ENCODE measurements at places on chromosomes 13 and 19.

DNA sequence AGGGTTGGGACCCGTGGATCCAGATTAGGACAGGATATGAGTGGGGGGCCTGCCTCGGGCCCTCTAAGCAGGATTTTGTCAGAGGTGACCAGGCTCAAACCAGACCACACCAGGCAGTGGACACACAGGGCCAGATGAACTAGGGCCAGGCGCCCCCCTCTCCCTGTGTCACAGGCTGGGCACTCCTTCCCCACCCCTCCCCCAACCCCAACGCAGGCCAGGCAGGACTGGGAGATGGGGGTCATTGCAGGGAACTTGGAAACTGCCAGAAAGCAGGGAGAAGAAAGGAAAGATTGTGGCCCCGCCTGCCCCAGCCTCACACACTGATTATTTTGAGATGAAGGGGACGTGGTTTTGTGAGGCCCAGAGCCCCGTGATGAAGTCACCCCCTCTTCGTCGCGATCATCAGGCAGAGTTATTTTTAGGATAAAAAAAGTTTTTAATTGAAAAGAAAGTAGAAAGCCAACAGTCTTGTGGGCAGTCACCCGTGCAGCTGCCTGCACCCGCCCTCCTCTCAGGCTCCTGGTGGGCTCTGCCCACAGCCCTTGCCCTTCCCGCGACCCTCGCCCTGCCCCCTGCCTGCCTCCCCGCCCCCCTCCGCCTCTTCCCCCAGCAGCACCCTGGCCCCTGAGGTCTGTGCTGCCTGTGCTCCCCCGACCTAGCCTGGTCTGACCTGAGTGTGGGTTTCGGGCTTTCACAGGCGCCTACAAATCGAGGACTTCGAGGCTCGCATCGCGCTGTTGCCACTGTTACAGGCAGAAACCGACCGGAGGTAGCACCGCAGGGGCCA, 1.9 kb upstream of the YJEFN3 start:
- DNase-seq, result no peak

DNA sequence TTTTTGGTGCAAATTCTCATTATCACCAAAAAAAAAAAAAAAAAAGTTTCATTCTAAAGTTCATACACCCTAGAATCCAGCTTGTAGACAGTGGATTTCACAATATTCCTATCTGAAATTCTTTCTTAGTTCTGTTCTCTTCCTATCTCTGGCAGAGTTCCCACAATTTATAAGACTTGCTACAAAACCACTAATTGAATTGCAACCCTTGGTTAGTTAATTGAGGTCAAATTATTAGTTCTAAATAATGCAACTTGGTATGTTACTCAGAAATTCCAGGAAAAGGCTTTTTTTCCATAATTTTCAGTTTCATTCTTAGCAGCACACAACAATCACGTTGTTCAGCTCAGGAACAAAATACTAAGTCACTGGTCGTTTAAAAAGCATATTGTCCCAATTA, 58.5 kb downstream of the SPATA13 start:
- no peak for DNase-seq

GRCh38 chr19:48915757-48916156, 15.6 kb downstream of the NUCB1 start:
- DNase-seq, result no peak

DNA sequence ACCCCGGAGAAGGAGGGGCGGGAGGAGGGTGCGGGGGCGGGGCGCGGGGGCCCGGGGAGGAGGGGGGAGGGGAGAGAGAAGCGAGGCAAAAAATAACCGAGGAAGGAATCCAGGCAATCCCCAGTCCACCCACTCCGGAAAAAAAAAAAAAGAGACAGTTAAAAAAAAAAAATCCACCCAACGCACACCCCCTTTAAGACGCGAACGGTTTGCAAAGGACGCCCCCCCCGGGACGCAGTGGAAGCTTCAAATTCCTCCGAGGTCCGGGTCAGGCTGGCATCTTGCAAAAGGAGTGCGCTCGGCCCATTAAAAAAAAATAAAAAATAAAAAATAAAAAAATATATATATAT, at the start of gene CACNA1A:
Gene CACNA1A, minus strand, starts transcription at position 9 of the 350 bp plus-strand sequence. CDS start 255 bp downstream, outside the sequence.
- no peak for DNase-seq

- DNase-seq, result no peak
These were observed 37.8 kb downstream of the STOML3 start for GRCh38 chr13:38952827-38953226.

DNA sequence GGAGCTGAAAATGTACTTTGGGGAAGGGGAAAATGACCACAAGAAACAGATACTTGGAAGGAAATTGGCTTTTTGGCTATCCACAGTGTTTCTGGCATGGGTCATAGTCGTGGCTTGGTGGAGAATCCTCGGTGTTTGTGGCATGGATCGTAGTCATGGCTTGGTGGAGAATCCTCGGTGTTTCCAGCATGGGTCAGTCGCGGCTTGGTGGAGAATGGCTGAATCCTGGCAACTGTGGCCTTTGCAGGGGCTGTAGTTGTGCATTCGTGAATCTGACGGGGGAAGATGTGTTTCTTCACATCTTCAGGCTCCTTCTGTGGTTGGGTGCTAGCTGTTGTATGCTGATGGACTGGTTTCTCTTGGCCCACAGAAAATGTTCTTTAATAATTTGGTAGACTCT, 61.7 kb upstream of the MCF2L start:
- DNase-seq, result no peak

DNA sequence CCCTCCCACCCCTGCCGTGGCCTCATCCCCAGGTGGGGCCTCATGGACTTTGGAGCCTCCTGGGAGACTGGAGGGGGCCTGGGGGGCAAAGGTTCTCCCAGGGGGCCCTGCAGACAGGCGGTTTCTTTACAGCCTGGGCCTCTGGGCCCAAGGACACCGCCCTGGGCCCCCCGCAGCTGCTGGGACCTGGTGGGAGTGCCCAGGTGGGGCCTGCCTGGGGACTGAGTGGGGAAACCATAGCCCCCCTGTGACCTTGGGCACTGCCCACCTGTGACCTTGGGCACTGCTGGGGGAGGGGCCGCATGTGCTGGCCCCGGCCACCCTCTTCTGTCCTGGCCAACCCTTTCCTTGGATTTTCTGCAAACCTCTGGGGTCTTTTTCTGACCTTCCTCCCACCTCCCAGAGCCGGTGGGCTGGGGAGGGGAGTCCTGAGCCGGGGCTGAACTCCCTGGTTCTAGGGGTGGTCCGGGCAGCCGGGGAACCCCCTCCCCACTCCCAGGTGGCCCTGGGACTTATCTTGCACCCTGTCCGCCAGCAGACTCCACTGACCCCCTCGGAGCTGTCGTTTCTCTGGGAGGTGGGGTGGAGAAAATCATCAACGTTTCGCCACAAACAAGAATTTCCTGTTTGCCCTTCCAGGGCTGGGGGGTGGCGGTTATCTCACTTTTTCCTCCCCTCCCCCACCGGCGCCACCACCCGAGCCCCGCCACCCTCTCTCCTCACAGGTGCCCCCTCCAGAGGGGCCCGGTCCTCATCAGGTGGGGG, 27.0 kb downstream of the ARID3A start:
- no peak for DNase-seq

DNA sequence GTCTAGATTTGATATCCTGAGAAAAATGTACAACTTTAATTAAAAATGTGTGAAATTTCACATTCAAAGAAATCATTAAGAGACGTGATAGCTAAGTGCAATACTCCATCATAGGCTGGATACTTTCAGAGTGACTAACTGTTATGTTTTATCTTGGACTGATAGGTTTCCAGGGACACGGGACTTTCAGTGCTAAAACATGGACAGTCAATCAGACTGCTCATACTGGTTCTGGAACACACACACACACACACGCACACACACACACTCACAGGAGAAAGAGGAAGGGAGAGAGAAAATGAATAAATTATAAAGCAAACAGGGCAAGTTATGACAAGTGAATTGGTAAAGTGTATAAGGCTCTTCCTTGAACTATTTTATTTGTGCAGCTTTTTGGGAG, 955.9 kb downstream of the SLITRK5 start:
- no peak for DNase-seq

DNA sequence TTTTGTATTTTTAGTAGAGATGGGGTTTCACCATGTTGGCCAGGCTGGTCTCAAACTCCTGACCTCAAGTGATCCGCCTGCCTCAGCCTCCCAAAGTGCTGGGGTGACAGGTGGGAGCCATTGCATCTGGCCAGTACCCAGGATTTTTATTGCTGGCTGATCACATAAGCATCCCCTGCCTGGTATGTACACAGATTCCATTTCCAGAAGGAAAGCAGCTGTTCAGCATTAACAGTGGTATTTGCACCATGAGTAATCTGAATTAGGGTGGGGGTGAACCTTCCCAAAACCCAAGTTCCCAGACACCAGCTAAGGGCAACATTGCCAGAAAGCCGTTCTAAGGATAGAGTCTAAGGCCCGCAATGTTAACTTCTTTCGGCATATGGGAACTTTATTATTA, 7.3 kb downstream of the ZNF555 start:
- DNase-seq, result no peak

- DNase-seq, result no peak
These were observed 3.7 kb upstream of the CADM4 start for GRCh38 chr19:43643326-43643725.

GRCh38 chr13:28161370-28161769, 23.0 kb downstream of the PAN3 start:
- no peak for DNase-seq

DNA sequence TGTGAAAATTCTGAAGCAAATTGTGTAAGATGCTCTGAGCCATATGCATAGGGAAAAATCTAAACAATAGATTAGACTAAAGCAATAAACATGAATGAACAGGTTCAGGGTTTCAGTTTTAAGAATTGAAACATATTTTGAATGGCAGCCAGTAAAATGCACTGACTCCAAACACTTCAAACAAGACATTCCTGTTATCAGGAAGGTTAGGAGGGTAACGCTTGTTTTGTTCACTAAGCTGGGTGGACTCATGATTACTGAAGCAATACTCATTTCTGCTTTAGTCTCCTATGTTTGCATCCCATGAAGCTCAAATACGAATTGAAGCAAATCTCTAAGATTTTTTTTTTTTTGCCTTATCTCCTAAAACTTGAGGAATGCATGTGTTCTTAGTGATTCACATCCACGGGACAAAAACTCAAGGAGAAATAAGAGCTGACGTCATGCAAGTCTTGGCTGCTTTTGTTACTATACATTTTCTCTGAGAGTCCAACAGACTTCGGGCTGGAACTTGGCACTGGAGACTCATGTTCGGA, 29.1 kb upstream of the IGFL4 start:
- no peak for DNase-seq

DNA sequence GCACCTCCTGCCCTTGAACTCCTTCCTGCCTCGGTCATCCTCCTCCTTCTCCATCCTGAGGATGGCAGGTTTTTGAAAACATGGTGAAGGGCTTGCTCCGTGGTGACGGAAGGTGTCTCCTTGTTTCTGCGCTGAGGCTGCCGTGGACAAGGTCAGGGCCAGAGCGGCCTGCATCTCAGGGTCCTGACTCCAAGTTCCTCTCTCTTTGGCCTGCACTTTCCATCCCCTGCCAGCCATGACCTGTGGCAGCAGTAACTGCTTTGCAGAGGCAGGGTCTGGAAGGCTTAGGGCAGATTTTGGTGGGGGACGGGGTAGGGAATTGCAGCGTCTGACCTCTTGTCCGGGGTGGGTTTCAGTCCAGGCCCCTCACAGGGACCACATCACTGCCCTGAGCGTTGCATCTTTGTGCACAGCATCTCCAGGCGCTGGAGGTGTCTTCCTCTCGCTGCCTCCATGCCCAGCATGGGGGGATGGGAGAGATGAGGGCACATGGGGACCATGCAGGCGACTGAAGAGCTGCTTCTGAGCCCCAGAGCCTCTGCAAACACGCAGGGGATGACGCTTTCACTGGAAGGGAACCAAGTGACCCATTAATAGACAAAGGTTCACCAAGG, 216.8 kb downstream of the TEX29 start:
- no peak for DNase-seq

DNA sequence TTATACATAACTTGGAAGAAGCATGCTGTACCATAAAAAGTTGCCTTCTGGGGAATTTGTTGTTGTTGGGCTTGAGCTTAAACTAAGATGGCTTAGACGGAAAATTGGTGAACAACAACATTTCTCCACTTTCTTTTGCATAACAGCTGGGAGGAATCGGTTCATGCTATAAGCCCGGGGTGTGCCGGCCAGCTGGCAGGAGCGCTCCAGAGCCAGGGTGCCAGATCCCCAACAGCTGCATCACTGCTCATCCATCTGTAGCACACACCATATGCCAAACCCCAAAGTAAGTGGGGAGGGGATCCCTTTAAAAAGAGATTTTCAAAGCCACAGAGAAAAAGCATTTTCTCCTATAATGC, 419.5 kb upstream of the ARGLU1 start:
- no peak for DNase-seq

Data from GDM1 (cell line).